GM12878 (cell line): ENCODE measurements at places on chromosomes 2 and 18.

DNA sequence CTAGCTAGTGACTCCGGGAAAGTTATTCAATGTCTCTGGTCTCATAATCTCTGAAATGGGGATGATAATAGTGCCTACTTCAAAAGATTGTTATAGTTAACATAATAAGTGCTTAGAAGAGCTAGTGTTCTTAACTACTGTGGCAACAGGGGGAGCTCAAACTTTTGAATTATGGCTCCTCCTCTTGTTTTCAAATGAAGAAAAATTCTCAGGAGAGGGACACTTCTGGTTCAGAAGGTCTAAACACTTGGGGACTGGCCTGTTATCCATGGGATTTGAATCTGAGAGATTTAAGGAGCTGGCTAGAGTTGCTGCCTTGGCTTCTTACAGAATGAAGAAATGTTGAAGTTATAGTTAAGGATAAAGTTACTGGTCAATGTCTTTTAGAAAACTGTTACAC, 92.2 kb upstream of the ITGB6 start:
- no peak for DNase-seq

DNA sequence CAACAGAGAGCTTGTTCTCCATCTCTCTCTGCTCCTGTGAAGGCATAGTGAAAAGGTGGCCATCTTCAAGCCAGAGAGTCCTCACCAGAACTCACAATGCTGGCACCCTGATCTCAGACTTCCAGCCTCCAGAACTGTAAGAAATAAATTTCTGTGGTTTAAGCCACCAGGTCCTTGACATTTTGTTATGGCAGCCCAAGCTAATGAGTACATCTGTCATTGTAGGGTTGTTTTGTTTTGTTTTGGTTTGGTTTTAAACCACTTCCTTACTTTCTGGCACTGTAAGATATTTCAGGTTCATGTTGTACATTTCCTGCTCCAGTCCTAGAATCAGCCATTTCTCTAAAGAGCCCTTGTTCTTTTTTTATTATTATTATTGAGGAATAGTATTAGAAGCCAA, 171.2 kb downstream of the CPS1 start:
- no peak for DNase-seq

DNA sequence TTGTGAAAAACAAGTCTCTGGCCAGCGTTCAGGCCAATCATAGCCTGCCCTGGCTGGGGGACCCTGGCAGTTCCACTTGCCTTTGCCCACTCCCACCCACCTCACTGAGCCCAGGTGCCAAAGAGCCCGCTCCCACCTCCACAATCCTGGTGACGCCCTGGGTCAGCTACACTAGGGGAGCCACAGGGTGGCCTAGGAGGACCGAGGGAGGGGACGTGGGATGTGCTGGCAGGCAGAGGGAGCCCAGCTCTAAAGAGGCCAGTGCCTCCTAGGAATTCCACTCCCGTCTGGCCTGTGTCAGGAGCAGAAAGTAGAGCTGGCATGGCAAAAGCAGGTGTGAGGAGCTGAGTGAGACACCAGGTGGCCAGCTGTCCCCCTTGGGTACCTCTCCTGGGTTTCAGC, 49.3 kb downstream of the TNS1 start:
- no peak for DNase-seq

DNA sequence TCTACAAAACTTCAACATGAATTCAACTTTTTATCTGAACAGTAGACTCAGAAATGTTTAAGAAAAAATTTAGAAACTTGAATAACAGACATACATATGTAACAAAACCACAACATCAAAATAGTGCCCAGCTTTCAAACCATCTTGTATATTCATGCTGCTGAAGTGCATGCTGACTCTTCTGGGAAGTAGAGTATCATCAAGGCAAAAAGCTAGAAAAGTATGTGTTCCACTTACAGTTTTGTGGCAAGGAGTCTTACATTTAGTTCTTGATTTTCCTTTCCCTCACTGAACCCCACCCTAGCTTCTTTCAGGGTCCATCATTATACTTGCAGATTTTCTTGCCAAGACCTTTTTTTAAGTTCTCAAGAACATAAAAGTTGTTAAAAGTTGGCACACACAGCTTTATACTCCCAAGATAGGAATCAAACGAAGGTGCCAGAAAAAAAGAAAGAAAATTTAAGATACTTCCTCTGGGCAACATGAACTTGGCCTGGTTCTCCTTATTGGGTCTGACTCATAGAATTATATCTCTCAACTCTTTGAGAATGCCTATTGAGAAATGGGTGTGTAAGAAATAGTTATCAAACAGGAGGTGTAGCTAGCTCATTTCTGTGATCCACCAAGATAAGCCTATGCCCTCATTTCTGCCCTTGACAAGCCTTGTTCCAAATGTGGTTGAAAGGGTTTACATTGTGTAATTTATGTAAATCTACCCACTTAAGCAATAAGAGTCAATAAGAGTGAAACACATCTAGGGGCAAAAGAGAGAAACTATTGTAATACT, 667.6 kb upstream of the ACVR2A start:
- no peak for DNase-seq

GRCh38 chr2:151837926-151838325, 9.7 kb upstream of the ARL5A start:
- no peak for DNase-seq

- no peak for DNase-seq
Measured at GRCh38 chr2:15674637-15675455, 83.2 kb downstream of the DDX1 start.

GRCh38 chr2:161199912-161200701, 39.9 kb downstream of the TANK start:
- no peak for DNase-seq

GRCh38 chr18:37419315-37419714, 146.3 kb downstream of the CELF4 start:
- DNase-seq = no peak

DNA sequence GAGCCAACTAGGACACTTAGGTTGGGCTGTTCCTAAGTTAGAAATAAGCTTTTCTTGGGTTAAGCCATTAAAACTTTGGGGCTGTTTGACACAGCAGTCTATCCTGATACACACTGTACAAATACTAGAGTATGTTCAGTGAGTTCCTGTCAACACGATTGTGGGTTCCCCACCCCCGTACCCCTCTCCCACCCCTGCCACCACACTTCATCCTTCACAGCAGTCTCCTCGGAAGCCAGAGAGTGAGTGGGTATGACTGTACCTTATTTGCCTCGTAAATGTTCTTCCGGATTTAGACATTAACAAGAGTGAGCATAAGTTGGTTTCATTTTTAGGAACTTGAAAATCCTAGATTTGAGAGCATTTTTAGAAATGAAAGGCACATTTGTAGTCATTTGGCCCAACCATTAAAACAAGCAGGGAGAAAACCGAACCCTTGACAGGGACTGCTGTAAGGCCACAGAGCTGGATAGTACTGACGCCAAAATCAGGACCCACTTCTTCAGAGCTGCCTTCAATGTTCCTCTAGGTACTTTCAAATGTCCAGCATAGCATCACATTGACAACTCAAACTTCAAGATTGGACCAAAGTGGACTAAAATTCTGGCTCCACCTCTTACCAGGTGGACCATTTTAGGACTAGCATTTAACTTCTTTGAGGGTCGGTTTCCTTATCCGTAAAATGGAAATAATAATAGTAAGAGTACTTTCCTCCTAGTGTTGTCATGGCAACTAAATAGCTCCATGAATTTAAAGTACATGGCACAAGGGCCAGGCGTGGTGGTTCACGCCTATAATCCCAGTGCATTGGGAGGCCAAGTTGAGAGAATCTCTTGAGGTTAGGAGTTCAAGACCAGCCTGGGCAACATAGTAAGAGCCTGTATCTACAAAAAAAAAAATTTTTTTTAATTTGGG, 166.3 kb upstream of the SERTAD2 start:
- peak; percentile 78 for DNase-seq

DNA sequence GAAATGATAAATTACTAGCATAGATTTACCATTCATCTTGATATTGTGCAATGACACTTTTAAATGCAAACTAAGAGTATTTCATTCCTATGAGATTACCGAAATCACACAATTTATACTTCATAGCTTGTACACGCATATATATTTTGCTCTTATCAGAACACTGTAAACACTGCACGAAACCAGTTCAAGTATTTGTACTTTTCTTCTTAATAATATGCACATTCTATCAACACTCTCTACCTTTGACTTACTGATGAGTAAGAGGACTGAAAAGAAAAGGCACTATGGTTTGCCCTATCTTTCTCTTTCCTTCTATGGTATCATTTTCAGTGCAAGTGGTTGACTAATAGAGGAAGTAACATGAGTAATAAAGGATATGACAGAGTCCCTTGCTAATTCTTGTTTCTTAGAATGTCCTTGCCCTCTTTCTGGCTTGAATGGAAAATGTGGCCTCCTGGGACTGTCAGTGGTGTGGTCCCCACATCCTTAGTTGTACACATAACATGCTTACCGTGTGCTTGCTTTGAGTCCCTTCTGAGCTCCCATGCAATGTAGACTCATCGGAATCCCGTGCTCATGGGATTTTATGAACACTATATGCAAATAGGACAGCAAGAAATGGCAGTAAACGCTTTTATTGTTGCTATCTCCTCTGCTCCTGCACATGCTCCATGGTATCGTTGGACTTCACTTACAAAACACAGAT, 363.5 kb upstream of the TNP1 start:
- DNase-seq = peak; percentile 93

- DNase-seq = no peak
Measured at GRCh38 chr2:134707330-134707676, 11.5 kb downstream of the TMEM163 start.

GRCh38 chr2:44793322-44793870, 148.1 kb upstream of the SIX3 start:
- no peak for DNase-seq

DNA sequence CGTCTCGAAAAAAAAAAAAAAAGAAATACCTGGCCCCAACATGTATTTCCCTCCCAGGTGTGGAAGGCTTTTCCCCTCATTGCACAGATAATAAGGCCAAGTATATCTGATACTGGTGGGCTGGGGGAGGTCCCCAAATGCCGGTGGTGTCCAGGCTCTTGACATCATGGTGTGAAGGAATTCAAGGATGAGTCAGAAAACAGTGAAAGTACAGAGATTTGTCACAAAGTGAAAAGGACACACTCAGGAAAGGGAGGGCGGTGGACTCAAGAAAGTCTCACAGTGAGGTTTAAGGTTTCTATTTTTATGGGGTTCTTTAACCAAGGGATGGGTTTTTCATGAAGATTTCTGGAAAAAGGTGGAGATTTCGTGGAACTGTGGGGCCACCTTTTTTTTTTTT, 37.8 kb upstream of the FZD5 start:
- DNase-seq = peak; percentile 23

DNA sequence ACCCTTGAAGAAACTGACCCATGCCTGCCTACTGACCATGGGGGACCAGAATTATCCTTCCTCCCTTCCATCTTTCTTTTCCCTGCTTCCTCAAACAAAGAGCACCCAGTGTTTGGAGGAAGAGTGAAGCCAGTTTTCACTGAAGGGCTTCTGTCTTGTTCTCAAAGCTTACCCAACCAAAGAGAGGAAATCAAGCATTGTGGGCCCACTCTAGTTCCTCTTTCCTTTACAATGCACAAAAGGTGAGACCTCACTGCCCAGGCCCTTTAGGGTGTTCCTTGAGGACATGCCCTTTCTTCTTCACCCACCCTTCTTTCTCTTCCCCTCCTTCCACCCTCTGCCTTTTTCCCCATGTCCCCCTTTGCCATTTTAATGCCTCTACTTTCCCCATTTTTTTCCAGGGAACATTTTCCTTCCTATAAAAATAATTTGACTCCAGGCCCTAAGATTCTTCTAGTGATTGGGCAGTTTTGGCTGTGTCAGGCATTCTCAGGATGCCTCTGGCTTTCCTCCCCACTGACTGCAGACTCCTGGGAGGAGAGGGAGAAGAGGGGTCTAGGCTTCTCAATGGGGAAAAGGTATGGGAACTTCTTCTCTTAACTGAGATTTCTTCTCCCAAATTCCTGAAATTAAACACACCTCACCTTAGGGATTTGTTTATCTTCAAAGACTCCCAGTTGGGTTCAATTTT, 126.6 kb upstream of the RMDN2 start:
- peak; percentile 8 for DNase-seq

- no peak for DNase-seq
Measured at GRCh38 chr2:120477198-120477597, 131.3 kb downstream of the INHBB start.

DNA sequence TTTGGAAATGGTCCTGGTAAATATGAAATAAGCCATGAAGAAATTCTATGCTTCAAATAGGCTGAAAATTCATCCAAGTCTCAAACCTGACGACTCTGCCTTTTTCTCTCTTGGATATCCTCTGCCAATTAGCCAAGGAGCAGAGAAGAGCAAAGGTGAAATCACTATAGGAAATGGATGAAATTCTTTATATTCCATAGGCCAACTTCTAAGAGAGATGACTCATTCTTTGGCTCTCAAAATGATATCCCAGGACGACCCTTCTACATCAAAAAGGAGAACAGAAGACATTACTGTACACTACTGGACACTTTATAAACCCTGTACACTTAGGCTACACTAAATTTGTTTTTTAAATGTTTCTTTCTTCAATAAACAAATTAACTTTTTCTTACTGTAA, 22.7 kb downstream of the PDE1A start:
- DNase-seq = no peak

DNA sequence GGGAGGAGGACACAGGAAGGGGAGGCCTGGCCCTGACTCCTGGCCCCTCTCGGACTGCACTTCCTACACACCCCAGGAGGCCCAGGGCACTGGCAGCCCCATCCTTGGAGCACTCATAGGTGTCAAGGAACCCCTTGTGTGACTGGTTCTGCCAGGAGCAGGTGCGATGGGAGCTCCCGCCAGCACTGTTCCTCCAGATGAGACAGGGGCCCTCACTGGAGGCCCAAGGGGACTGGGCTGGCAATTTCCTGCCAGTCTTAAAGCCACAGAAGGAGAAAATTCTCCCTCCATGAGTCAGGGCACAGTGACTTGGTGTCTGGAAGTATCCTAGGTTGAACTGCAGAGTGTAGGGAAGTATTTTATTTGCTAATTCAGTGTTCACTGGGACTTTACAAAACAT, 42.8 kb upstream of the MAL start:
- no peak for DNase-seq

- DNase-seq = no peak
Measured at GRCh38 chr2:240160291-240161086, 20.0 kb upstream of the OTOS start.

- DNase-seq = peak; percentile 7
Measured at GRCh38 chr2:68653538-68653982, 10.2 kb downstream of the PROKR1 start.

GRCh38 chr2:14634489-14635390, 2.2 kb downstream of the LRATD1 start:
- DNase-seq = no peak

DNA sequence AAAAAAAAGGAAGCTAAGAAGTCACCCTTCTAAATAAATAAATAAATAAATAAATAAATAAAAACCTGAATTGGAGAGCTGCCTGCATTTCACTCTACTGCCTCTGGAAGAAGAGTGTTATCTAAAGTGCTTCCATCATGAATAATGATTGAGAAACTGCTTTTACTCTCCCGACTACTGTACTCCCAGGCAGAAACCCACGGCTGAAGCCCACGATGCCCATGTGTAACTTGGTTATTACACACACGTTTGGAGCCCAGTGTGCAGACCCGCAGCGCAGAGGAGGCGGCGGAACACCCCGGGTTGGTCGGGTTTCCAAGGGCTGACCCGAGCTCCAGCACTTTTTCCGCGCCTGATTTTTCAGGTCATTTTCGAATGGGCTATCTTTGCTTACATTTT, 697 bp upstream of the SPATS2L start:
- DNase-seq = no peak

- DNase-seq = no peak
Measured at GRCh38 chr18:76376668-76377358, 118.2 kb downstream of the ZNF516 start.
